ENCODE measurements at places on chromosomes 2 and 18.
A peak's percentile ranks its signal among the peaks of the same experiment; 100 is the strongest.

DNA sequence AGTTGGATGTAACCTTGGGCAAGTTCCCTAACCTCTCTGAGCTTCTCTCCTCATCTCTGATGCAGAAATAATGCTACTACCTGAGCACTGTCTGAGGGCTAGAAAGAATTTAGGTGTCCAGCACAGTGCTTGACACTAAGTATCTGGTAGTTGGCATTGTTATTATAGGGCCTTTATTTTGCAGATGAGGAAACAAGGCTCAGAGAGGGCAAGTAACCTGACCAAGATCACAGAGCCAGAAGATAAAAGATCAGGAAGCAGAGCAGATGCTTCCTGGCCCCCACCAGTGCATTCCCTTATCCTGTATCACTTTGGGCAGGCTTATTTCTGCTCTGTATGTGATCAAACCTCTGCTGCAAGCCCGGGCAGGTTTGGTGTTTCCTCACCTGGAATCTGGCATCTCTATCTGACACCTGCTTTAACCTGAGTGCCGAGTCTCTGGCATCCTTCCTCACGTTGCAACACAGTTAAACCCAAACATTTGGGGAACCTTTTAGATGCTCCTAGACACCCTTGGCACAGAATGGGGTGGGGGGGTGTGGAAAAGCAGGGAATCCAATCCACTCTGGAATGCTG lies 69.9 kb downstream of the PLB1 start:
- no peak for DNase-seq

GRCh38 chr18:22015156-22015555 lies 154.2 kb upstream of the GATA6 start:
- DNase-seq: no peak

GRCh38 chr2:217551252-217551899 lies 451.4 kb downstream of the TNS1 start:
- DNase-seq: peak; percentile 45

DNA sequence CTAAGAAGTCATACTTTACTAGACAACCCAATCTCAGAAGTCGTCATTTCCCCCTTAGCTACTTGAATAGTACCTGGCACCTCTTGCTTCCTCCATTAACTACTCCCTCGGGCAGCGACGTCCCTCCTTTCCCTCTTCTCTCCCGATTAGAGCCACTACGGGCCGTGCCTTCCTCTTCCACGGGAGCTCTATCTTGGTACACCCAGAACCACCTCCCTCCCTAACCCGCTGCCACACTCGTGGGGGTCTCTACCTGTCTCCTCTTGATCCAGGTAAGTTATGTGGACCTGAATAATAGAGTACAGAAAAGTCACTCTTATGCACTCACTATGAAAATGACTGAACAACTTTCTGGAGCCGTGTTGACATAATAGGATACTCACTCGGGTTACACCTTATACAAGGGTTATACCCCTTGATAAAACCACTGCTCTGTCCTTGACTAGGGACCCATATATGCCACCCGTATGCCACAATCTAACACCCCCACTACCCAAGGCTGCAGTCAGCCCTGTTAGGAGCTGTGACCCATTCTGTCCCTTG lies 595 bp upstream of the HDHD2 start:
- no peak for DNase-seq

GRCh38 chr2:231393149-231394131 lies 2.1 kb upstream of the B3GNT7 start:
- DNase-seq: no peak

DNA sequence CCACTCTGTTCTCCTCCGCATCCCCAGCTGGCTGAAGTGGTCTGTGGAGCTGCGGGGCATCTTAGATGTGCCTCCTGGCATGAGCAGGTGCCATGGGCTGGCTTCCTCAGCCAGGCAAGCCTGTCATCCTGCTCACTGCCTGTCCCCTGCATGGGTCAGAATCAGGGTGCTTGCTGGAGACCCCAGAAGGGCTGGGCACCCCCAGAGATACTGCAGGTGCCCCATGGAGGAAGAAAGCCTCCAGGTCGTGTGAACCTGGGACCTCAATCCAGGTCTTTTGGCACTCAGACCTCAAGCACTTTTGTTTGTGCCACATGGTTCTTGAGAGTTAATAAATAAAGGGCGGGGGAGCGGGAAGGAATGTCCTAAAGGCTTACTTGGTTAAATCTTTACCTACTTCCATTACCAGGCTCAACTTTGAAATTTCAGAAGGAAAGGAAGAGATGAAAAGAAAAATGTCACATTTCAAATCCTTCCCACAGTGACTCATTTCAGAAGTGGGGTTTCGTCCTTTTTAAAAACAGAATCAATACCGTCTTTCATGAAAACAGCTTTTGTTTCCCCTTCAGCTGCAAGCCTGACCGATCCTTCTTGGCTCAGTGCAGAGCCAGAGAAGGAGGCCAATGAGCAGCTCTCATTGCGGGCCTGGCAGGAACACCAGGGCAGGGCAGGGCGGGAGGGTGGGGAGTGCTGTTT lies 69.9 kb downstream of the RHOB start:
- no peak for DNase-seq

DNA sequence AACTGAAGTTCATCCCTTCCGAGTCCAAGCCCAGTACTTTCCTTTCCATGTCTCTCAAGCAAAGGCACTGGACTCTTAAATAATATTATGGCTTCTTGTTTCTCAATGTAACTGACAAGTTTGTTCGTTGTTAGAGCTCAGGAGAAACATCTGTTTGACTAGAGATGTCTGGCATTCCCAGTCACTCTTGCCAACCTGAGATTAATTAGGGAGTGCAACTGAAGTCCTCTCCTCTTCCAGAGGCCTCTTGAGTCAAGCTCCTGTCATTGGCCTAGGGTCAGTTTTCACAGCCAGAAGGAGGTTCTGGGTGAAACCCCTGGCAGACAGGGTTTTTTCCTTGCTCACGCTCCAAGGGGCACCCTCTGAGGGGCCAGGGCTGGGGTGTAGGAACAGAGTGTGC lies 196.1 kb downstream of the AGPS start:
- DNase-seq: no peak

DNA sequence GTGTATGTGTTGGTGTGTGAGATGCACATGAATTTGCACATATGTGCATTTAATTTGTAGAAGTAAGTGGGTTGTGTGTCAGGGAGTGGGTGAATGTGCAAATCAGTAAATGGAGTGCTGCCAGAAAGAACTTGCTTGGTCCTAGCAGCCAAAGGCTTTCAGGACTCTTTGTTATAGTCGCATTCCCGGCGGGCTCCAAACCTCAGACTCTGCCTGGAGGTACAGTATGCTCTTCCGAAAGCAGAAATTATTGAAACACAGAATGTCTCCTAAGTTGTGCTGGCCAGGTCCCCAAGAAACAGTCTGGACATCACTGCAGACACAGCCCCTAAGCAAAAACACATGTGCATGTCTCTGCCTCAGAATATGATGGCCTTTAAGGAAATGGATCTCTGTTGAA lies 232.4 kb downstream of the INSIG2 start:
- no peak for DNase-seq

DNA sequence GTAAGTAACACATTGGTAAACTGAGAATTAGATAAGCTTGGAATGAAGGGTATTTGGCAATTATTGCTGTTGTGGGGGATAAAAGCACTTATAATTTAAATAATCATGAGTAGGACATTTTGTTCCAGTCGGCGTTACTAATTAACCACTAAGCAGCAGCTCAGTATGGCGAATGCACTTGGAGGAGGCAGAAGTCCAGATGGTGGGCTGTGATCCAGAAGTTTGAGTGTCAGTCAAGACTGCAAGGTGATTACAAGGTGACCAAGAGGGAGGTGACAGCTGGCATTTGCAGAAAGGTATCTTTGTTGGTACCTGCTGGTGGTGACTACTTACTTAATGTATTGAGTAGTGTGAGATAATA lies 643.6 kb upstream of the FAM98A start:
- DNase-seq: no peak

DNA sequence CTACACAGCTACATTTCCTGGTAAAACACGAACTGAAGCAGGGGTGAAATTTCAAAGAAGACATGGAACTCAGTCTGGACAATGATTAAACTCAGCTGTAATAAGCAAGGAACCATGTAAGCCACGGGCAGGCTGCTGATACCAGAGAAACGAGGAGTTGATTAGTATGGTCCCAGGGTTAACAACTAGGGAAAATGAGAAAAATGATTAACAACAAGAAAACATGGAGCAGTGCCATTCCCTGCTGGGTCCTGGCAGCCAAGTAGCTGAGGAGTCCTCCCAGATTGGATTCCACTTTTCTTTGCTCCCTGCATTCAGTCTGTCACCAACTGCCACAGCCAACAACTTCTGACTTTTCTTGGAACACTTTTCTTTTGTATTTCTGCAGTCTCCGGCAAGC lies 517.0 kb upstream of the KLHL29 start:
- DNase-seq: no peak

GRCh38 chr18:7561909-7562460 lies 5.1 kb upstream of the PTPRM start:
- DNase-seq: no peak

DNA sequence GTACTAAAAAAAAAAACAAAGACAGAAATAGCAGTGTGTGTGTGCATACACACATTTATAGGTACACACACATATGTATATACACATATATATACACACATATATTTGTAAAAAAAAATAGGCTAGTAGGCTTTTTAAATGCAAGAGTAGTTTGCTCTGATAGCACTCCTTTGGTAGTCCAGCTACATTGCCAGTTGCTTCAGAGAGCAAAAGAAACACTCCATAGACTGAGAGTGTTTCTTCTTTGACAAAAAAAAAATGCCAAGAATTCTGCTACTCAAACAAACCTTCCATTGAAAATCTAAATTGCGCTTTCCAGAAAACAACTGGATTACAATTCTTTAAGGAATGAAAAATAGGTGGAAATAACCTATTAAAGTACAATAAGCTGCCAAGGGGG lies 365.9 kb upstream of the GALNT5 start:
- DNase-seq: no peak

DNA sequence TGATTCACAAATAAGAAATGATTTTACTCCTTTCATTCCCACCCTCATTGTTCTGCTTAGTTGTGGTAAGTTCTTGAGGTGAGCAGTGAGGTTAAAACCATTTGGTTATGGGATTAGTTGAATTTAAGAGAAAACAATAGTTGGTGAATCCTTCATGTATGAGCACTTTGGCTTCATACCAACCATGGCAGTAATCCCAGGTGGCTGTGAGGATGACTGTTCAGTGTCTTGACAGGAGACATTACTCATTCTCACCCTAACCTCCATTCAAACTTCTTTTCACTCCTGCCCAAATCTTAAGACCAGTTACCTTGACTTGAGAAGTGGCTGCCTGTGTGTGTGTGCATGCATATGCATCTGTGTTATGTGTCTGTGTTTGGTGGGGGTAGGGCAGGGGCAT lies 143.1 kb downstream of the SETBP1 start:
- DNase-seq: peak; percentile 20

DNA sequence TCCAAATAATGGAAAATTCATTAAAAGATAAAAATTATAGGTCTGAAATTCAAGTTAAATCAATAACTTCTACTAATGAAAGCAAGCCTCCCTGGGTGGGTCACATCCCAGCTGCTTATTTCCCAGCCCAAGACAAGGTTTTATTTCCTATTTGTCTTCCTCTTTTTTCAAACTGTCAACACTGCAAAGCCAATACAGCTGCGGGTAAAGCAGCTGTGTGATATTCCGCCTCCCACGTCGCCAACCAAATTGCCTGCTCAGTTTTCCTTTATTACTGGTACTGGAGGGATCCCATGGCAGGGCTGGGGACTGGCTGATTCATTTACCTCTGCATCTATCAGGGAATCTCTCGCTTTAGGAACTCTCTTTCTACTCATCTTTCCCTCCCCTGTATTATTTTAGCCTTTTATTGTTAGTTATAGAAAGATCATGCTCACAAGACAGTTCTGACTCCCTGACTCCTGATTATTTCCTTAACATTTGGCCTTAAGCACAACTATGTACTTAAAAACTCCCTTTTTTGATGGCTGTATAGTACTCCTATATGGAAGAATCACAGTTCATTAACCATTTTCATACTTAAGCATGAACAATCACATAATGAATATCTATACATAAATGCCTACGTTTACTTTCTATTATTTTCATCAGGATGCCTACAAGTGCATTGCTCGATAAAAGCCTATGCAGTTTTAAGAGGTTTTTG lies 253.1 kb downstream of the CDCA7 start:
- no peak for DNase-seq
